Left renal cortex interstitium (tissue), 4 donors: ENCODE measurements at places on chromosomes 2 and 18. TPM values are rescaled to one million over a fixed set of nuclear protein-coding genes. Genes with fewer than 3 reads are reported as not detected.

DNA sequence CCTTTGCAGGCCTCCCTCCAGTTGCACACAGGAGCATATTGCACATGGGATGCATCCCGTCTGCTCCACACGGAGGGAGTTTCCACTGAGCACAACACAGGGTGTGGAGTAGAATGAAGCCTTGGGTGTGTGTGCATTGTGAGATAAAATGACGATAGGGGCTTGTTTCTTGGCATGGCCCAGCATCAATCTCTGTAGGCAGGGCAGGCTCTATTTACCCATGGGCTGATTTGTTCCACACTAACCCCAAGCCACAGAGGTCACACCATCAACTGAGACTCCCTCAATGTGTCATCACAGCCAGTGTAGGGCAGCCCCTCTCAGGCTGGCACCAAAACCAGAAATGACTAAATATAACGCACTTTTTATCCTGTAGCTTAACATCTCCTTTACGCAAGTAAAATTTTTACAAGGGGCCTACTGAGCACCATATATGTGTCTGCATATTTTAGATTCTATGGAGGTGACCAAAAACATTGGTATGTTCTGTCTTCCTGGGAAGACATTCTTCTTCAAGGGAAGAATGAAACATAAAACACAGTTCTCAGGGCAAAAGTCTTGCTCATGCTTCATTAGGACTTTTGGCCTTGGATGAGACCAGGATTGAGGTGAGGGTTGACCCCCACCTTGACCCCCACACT lies 2.7 kb upstream of the GKN1 start:
- DNase-seq = no peak

GRCh38 chr2:66445925-66446871 lies 11.3 kb downstream of the MEIS1 start:
- no peak for DNase-seq

GRCh38 chr2:218002845-218003180 lies at the start of gene TNS1:
Gene TNS1 (minus strand): TSS chr2:218002995. CDS start chr2:218002872, 123 bp downstream.
- DNase-seq = no peak

DNA sequence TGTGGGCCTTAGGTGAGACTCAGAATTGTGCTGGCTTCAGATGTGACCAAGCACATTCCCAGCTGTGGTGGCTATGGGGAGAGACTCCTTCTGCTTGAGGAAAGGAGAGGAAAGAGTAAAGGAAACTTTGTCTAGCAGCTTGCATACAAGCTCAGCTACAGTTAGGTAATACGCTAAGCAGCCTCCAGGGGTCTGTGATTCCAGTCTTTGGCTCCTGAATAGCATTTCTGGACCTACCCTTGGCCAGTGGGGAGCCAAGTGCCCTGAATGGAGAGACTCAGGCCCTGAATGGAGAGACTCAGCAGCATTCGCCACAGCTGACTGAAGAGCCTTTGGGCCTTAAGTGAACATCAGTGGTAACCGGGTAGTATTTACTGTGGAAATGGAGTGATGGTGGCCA lies 227.4 kb upstream of the CDH7 start:
- no peak for DNase-seq

- DNase-seq = no peak
Observed at GRCh38 chr18:46319783-46320182, 215.6 kb downstream of the HAUS1 start.

DNA sequence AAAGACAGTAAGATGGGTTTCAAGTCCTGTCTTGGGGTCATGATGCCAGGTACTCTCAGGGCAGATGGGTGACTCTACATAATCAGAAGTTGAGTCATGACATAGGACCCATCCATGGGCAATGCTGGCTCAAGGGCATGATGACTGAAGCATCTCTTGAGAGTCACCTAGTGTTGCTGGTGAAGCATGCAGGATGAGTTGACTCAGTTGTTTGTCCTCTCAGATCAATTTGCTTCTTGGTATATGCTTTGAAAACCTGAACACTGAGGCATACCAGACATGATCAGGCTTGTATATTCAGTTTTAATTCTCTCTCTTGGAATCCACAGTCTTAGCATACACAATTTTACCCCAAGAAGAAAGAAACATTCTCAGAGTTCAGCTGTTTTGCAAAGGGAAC lies 658.9 kb upstream of the NXPH2 start:
- no peak for DNase-seq

- DNase-seq = no peak
Observed at GRCh38 chr18:57814555-57814954, 11.4 kb upstream of the ATP8B1 start.

DNA sequence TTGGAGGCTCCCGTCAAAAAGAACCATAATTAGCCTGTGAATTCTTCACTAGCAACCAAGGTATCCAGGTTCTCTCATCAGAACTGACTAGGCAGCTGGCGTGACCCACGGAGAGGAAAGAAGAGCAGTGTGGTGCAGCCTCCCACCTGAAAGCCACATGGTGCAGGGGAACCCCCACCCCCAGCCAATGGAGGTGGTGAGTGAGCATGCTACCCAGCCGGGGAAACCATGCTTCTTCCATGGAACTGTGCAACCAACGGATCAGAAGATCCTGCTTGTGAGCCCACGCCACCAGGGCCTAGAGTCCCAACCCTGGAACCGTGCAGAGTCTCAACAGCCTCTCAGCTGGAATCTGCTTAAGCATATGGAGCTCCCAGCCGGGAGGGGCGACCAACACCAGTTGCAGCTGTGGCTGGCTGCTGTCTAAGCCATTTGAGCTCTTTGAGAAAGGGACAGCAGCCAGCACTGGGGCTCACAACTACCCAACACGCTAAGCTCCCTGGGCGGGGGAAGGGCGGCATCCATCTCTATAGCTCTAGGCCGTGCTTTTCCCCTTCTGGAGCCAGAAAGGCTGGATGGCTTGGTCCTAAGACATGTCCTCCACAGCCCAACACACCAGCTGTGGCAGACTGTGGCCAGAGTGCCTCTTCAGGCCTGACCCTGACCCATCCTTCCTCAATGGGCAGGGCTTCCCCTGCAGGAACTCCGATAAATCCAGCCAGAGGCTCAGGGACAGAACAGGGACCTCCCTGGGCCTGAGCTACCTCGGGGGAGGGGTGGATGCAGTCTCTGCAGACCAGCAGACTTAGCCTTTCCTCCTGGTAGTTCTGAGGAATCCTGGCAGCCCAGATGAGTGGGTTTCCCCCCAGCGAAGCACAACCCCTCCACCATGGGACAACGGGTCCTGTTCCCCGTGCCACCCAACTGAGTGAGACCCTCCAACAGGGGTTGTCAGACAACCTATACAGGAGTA lies 151.4 kb upstream of the NXPH2 start:
- no peak for DNase-seq

GRCh38 chr2:237128026-237128703 lies 42.5 kb downstream of the COPS8 start:
- DNase-seq = no peak

- DNase-seq = no peak
Observed at GRCh38 chr2:229088517-229088913, 182.6 kb downstream of the PID1 start.

- DNase-seq = peak; percentile 62
Observed at GRCh38 chr2:46847185-46847710, 68.4 kb downstream of the MCFD2 start.

DNA sequence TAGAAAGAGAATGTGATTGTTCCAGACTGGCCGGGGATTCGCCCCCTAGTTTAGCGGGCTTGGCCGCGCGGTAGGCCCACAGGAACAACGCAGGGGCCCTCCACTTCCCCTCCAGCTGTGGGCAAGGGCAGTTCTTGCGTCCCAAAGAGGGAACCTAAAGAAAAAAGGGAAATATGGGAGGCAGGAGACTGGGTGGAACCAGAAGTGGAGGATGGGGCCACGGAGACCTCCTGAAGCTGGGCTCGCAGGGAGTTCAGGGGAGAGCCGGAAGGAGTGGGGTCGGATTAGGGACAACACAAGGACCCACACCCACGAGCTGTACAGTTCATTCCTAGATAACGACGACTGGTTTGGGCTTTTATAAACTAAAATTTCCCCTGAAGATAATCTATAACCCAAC lies 18.2 kb downstream of the GNLY start:
- no peak for DNase-seq

Gene ANKAR
- polyA plus RNA-seq = 15.8 TPM

Gene AMER3
- 0.07 TPM for polyA plus RNA-seq

Gene EN1
- polyA plus RNA-seq = 0.13 TPM

Gene ABCB11
- polyA plus RNA-seq = 0.27 TPM

Gene IL1R1
- 29.4 TPM for polyA plus RNA-seq
